Activated naive CD4-positive, alpha-beta T cell (primary cell): ENCODE measurements at places on chromosomes 2 and 18.

- DNase-seq = no peak
These were observed 23.7 kb downstream of the HEATR5B start for GRCh38 chr2:37060446-37060845.

DNA sequence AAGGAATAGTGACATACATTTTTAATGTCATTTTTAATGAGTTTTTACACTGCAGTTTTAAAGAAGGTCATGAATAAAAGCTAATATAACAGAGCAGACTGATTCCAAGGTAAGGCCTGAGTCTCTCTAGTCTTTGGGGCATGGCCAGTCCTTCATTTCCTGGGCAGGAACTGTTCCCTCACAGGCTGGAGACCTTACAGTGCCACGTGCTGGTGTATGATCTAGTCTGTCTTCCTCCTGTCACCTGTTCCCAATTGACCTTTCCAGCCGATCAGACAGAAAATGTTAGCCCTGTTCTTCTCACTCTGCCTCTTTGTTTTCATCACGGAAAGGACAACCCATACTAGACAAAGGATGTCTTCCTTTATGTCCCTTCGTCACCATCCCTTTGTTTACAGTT lies 33.6 kb downstream of the ZCCHC2 start:
- no peak for DNase-seq

DNA sequence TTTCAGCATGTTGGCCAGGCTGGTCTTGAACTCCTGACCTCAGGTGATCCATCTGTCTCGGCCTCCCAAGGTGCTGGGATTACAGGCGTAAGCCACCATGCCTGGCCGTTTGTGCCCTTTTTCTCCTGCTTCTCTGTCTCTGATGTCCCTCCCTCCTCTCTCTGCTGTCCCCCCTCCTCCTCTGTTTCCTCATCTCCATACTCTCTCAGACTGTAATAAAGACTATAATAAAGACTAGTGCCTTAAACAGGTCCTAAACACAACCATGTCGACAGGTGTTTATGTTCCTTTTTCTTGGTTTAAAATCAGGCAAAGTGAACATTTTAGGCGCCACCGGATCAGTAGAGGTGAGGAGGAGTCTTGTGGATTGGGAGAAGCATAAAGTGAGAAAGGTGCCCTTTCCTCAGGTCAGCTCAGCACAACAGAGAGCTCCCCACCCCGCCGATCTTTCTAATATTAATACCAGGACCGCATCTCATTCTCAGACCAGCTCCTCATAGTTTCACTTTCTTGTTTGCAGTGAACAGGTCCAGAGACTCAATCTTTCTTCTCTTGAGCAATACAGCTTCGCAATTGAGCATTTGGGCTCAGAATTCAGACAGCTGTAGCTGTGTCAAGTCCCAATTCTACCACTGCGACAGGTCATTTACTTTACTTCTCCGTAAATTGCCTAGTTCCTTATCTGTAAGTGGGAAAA lies 23.7 kb downstream of the TIMM21 start:
- no peak for DNase-seq

- DNase-seq = no peak
These were observed 1286.6 kb upstream of the ZEB2 start for GRCh38 chr2:145806546-145806945.

- DNase-seq = no peak
These were observed 35.7 kb downstream of the THUMPD2 start for GRCh38 chr2:39743269-39743776.

DNA sequence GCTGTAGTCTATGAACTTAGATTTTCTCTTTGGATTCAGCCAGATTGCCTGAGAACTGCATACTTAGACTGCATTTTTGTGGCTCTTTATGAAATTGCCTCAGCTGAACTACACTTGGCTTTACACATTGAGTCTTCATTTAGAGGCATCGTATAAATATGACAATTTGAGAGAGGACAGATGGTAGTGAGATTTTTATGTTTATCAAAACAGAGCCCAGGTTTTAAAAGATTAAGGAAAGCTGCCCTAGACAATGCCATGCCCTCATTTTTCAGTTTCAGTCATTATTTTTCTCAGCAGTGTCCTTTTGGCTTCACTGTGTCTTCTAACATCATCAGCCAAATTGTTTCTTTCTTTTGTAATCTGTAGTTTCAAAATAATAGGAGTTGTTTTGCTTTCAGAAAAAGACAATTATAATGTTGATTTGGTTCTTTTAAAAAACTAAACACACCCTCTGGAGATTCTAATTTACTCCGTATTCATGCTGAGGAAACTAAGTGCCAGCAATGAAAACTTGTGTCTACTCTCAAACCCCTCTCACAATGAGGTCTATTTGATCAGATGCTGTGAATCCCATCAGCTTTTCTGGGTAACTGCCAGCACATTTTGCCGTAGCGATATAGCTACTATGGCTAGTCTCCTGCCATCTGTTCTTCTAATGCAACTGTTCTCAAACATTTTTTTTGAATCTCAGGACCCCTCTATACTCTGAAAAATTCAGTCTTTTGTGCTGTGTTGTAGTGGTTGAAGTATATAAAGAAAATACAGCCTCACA lies 46.2 kb downstream of the TWSG1 start:
- no peak for DNase-seq

DNA sequence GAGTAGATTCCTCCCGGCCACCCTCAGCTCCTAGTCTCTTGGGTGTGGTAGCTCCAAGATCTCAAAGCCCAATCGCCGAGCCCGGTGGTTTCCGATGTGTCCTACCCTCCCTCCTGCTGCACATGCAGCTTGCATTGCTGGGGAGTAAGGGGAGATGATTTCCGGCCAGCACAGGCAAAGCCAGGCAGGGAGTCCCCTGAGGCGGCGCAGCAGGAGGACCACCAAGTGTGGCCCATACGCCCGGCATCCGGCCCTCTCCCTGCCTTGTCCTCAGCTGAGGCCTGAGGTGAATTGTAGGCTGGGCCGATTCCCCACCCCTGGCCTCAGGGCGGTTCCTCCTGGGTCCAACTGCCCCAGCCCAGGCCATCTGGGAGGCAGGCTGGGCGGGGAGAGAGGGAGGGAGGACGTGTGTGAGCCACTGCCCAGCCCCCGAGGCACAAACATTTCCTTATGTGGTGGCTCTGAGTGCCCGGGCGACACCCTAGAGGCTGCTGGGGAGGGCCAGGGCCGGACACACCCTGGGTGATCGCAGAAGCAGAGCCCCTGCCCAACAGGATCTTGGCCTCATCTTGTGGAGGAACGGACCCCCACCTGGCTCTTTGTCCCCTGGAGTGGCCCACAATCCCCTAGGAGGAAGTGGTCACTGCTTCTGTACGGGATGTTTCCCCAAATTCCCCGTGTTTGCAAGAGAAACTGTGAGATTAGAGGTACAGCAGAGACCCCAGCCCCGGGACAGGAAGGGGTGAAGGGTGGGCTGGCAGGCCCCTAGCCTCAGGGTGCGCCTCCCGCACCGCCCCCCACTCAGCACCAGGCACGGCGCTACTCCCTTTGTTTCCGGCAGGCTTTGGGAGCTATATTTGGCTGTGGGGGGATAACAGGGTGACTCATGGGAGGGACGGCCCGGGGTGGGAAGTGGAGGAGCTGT lies 41.9 kb upstream of the PTMA start:
- DNase-seq = no peak

DNA sequence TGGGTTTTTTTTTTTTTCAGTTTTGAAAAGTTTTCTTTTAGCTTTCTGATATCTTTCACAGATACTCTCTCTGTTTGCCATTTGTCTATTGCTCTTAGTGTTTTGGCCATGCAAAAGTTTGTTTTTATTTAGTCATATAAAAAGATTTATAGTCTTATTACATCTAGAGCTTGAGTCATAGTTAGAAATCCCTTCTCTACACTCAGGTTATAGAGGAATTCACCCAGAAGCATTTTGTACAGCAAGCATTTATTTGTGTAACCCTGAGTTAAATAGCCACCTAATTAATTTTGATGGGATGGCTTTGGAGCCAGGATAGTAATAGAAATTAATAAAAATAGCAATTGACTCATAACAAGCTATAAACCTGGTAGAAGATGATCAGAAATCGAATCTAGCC lies 35.6 kb downstream of the ACTR2 start:
- DNase-seq = no peak

GRCh38 chr2:45205985-45206384 lies 196.7 kb upstream of the SIX2 start:
- no peak for DNase-seq

DNA sequence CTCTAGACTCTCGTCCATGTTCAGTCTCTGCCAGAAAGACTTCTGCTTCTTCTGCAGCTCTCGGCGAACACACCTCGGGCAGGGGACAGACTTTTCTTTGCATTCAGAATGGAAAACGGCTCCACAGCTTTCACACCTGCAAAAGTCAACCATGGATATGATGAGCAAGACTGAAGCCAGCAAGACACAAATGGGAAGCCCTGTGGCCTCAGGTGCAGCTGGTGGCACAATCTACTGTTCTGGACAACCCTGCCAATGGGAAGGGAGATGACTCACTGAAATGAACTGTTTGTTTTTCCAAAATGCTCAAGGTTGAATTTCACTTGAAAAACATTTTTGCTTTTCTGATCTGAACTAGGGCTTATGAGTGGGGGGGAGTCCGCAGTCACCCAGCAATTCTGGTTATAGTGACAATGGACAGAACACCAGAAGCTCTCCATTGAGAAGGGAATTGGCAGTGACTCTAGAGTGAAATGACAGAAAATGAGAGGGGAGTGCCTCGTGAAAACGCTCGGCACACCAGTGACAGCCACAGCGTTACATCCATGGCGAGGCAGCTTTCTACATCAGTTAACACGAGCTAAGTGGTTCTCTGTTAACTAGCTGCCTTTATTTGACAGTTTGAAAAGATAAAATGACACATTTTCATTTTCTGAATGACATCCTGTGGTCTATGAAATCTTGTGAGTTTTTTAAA lies 58.8 kb upstream of the FZD5 start:
- DNase-seq = no peak

- DNase-seq = no peak
These were observed 178.6 kb upstream of the ZNF804A start for GRCh38 chr2:184419744-184420143.

GRCh38 chr2:209472112-209472832 lies 48.4 kb downstream of the MAP2 start:
- no peak for DNase-seq

DNA sequence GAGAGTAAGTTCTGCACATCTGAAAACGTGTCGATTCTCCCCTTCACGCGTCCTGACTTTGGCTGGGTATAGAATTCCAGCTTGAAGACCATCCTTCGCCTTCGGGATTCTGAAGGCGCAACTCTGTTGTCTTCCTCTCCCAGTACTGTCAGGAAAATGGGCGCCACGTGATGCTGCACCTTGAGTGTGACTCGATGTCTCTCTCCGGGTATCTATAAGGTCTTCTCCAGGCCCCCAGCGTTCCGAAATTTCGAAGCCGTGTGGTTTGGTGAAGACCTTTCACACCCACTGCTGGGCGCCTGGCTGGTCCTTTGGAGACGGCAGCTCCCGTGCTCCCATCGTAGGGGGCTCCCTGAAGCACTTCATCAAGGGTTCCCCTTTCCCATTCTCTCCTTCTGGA lies 203.7 kb downstream of the HDAC4 start:
- no peak for DNase-seq

DNA sequence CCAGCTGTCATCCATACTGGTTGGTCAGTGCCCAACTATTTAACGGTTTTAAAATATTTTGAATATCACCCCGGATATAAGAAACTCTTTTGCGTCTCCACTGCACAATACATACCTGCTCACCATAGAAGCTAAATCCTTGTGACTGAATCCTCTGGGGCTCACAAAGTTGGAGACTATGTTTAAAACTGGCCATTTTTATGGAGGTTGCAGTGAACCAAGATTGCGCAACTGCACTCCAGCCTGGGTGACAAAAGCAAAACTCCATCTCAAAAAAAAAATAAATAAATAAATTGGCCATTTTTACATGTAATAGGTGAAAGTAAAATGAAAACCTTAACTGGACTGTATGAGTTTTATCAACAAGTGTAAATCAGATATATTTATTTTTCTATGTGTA lies 55.6 kb upstream of the TMEM17 start:
- no peak for DNase-seq

- DNase-seq = no peak
These were observed 26.5 kb downstream of the RMP24 start for GRCh38 chr18:35998967-35999366.

DNA sequence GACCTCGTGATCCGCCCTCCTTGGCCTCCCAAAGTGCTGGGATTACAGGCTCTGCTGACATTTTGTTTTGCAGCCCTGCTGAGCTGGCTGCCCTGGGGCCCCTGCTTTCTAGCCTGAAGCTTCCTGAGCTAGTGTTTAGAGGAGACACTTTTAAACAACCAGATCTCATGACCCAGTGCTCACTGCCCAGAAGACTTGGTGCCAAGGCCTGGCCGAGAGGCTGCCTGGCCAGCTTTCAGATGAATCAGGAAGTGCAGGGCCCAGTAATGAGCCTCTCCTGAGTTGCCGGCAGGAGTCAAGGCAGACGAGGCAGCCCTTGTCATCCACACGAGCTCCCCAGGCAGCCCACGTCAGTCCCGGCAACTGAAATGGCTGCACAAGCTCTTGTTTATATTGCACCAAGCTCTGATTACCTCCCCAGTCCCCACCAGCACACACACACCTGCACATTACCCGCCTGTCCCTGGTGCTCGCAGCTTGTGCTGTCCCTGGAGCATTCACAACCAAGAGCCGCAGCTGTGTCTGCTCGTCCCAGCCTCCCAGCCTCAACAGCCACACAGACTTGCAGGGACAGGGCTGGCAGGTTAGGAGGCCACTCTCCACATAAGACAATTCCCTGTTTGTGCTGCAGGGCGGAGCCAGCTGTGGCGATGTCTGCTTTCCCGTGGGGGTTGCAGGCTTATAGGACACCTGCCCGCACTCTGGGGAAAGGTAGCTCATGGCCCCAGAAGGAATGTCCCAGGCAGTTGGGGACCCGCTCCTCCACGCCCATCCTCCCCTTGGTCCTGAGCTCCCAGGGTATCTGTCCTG lies 331.2 kb upstream of the MYT1L start:
- no peak for DNase-seq

DNA sequence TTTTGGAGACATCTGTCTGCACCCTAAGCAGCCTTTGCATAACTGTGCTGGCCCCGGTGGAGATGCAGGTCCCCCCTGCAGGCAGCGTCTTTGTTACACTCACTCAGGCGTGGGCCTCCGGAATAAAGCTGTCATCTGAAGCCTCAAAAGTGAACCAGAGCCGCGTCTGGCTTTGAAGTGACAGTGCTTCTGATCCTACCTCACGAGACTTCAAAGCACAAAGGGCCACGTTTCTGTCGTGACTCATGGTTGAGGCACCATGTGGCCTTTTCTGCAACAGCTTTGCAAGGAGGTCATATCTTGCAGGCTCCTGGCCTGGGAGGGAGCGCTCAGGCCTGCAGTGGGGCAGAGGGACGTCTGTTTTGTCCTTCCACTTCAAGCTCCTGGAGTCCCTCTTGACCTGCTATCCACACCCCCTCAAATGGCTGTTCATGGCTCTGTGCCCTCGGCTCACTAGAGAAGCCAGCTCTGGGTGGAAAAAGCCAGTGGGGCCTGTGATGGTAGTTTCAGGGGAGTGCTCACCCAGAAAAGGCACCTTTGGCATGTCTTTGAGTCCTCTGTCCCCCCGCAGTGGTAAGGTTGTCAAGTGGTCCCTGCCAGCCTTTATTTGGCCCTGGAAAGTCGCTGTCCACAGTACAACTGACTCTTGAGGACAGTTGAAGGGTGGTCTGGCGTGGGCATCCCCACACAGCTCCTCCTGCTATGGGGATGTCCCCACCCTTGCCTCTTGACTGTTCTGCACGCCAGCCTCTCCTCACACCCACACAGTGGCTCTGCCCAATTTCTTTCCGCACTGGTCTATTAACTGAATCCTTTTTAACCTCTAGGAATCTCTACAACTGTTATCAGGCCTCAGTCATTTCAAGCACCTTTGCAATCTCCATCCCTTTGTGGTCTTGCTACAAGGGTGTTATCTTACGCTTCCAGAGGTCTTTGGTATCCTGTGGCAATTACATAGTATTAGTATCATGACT lies 19.3 kb downstream of the GPR55 start:
- DNase-seq = peak; percentile 52

- no peak for DNase-seq
These were observed 487.2 kb upstream of the RAB12 start for GRCh38 chr18:8121942-8122480.
